A549 treated with DMSO at 1 μM for 4 hours (cell line): ENCODE measurements at places on chromosomes 11 and 22. TPM values are rescaled to one million over a fixed set of nuclear protein-coding genes. Genes with fewer than 3 reads are reported as not detected.

Gene ANO1
- total RNA-seq = 0.93 to 1.7 TPM (median 1.1 TPM) in 5 replicates

Gene MUC5AC
- total RNA-seq = 2.3 to 5.4 TPM (median 4.6 TPM) in 5 replicates

Gene RAG2
- total RNA-seq = not detected in 5 replicates

Gene OR2AT4
- 0.01 TPM in 2 of 5 replicates, not detected in the others for total RNA-seq

Gene TMEM86A
- 0.40 to 0.47 TPM (median 0.40 TPM) in 5 replicates for total RNA-seq

Gene NPAS4
- total RNA-seq = not detected in 5 replicates

Gene UBXN1
- 103 to 124 TPM (median 116 TPM) in 5 replicates for total RNA-seq

Gene MED17
- total RNA-seq = 19.4 to 23.9 TPM (median 22.5 TPM) in 5 replicates

Gene KLHL35
- total RNA-seq = 0.57 to 1.4 TPM (median 1.2 TPM) in 5 replicates

Gene CD3E
- not detected in 5 replicates for total RNA-seq

Gene SMC1B
- 0.01 to 0.04 TPM in 2 of 5 replicates, not detected in the others for total RNA-seq

Gene ABCC8
- 1.3 to 2.7 TPM (median 1.7 TPM) in 5 replicates for total RNA-seq

Gene EMID1
- total RNA-seq = 0.28 to 0.33 TPM (median 0.31 TPM) in 5 replicates

Gene LRP4
- total RNA-seq = 8.2 to 8.8 TPM (median 8.3 TPM) in 5 replicates

Gene DDI1
- not detected in 5 replicates for total RNA-seq

Gene FGF4
- total RNA-seq = not detected in 5 replicates

Gene OR52I1
- not detected in 5 replicates for total RNA-seq

Gene HEPHL1
- total RNA-seq = not detected in 5 replicates

Gene MAJIN
- not detected in 5 replicates for total RNA-seq

Gene NAALAD2
- 0.02 to 0.03 TPM in 2 of 5 replicates, not detected in the others for total RNA-seq

Gene OOSP3
- total RNA-seq = not detected in 5 replicates

Gene HEPACAM
- not detected in 5 replicates for total RNA-seq

Gene AHNAK
- 167 to 211 TPM (median 191 TPM) in 5 replicates for total RNA-seq

Gene MS4A15
- not detected in 5 replicates for total RNA-seq

Gene CDC45
- total RNA-seq = 23.5 to 26.4 TPM (median 24.8 TPM) in 5 replicates

Gene VWCE
- 0.38 to 0.77 TPM (median 0.57 TPM) in 5 replicates for total RNA-seq

Gene SOX6
- total RNA-seq = not detected in 5 replicates

Gene NPTXR
- total RNA-seq = 11.7 to 16.4 TPM (median 13.2 TPM) in 5 replicates

Gene GNAZ
- 1.7 to 2.9 TPM (median 2.2 TPM) in 5 replicates for total RNA-seq

Gene ZNF214
- total RNA-seq = 0.53 to 1.9 TPM (median 0.95 TPM) in 5 replicates

Gene PGR
- 0.08 TPM in 1 of 5 replicates, not detected in the others for total RNA-seq

Gene OR5T2
- not detected in 5 replicates for total RNA-seq

Gene NLRP14
- total RNA-seq = not detected in 5 replicates
